Caco-2 (cell line): ENCODE measurements at places on chromosomes 7 and 10.

DNA sequence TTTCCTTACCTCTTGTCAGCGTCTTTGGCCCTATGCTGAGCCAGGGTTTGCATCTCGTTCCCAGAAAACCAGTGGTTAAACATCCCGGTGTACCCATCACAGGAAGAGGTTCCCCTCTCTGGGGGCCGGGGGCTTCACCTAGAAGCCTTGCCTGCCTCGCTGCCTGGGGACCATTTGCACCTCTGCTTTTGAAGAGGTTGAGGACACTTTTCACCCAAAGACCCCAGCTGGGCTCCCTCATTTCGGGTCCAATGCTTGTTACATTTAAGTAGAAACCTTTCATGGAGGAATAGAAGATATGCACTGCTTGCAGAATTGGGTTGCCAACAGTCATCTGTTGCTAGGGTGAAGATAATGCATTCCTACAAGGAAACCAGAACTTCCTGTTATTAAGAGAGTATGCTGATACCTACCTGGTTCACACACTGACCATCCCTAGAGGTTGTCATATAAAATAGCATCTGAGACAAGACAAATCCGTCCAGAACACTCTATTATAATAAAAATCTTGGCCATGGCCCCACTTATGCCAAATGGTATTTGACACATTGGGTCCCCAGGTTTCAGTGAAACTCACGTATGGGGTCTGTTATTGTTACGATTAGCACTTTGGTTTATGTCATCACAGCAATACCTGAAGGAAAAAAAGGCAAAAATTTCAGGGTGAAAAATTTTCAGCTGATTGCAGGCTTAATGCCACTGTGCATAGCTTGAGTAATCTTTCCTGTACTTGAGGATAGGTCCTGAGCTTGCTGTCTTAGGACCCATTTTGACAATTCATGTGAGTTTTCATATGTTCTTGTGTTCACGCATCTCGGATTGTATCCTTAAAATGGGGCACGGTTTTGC lies 917 bp downstream of the ZNF365 start:
- DNase-seq, result no peak

DNA sequence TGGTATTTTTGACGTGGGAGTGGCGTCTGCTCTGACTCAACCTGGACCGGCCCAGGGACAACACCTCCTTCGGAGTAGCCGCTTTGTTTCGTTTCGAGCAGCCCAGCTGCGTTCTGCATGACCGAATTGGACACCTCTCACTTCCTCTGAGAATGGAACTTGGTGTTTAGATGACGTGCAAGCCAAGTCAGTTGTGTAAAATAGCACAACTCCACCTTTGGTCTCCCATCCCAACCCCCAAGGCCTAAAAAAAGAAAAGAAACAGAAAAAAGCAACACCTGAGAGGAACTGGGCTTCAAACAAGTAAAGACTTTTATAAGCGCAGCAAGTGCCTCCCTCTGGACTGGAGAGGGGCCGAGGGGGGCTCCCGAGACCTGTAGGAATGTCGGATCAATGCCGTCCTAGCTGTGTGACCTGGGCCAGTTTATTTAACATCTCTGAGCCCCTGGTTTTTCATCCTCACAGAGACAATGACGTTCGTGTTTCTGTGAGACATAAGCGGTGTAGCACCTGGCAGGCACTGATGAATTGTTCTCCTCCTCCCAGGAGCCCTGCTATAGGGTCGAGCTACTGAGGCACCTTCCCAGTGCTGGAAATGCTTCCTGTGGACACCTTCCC lies 52.0 kb upstream of the SMNDC1 start:
- no peak for DNase-seq

DNA sequence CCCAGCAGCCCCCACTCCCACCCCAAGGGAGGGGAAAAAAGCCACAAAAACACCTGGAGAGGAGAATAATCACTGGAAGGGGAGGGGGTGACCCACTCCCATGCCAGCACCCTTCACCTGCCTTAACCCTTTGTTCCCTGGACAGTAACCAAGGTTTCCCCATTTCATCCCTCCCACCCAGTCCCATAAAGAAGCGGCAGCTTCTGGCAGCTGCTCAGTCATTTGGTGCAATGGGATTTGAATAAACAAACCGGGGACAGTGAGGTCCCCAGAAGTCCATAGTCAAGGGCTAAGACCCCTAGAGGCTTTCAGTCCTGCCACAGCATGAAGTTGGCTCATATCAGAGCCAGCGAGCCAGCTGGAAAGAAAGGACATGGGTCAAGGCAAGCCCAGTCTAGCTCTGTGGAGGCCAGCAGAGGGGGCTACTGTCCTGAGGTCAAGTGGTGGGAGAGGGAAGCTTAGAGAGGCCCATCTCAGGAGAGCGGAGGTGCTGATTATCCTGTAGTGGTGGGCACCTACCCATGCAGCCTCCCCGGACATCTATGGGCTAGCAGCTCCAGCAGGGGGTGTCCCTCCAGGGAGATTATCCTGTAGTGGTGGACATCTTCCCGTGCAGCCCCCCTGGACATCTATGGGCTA lies 58.9 kb upstream of the LBX1 start:
- peak; percentile 56 for DNase-seq

- no peak for DNase-seq
These were observed 13.9 kb upstream of the FBXW4 start for GRCh38 chr10:101708870-101709269.

DNA sequence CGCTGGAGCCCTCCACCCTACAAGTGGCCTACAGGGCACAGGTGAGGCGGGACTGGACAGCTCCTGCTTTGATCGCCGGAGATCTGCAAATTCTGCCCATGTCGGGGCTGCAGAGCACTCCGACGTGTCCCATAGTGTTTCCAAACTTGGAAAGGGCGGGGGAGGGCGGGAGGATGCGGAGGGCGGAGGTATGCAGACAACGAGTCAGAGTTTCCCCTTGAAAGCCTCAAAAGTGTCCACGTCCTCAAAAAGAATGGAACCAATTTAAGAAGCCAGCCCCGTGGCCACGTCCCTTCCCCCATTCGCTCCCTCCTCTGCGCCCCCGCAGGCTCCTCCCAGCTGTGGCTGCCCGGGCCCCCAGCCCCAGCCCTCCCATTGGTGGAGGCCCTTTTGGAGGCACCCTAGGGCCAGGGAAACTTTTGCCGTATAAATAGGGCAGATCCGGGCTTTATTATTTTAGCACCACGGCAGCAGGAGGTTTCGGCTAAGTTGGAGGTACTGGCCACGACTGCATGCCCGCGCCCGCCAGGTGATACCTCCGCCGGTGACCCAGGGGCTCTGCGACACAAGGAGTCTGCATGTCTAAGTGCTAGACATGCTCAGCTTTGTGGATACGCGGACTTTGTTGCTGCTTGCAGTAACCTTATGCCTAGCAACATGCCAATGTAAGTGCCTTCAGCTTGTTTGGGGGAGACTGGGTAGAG lies at the start of gene COL1A2:
Gene COL1A2 (plus strand): TSS at position 459 of the 704 bp plus-strand sequence. CDS start 137 bp downstream, at position 596.
- DNase-seq, result no peak

DNA sequence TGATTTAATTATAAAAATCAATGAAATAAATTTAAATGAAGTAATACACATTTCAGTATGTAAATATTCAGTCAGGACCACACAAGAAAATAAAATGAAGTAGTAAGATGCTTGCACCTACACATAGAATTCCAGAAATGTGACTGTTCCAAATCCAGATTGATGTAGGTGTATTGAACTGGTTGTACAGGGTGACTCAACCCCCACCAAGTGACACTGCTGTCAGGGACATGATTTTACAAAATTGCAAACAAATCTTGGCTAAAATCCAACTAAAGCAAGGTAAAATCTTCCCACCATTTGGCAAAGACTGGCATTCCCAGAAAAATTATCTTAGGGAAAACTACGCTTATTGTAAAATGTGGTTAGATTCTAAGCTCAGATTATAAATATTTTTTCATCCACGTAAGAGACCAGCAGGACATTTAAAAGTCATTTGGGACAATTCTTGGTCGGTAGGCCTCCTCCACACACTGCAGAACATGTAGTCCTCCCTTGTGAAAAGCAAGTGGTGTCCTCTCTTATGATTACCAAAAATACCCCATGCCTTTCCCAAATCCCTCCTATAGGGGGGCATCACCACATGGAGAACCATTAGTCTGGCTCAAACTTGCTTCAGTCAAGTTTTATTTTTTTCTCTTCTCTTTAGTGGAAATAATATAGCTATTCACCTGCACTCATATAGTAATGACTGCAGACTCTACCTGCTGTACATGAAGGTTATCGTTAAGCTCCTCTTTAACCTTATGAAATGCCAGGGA lies 287.1 kb upstream of the SMIM30 start:
- no peak for DNase-seq

DNA sequence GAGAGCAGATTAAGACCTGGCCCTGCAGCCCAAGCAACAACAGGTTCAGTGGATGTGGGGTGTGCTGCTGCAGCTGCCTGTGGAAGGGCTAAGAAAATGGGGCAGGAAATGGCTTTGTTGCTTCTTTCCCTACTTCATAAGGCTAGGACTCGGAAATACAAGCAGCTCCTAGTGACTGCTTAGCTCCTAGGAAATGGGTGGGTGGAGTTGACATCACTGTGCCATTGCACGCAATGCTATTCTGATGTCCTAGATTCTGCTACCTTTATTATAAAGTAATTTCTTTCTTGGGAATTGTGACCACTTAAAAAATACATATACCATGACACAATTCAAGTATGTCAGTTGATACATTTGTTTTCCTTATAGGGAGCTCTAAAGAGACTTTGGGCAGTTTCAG lies 155.8 kb downstream of the FANK1 start:
- no peak for DNase-seq

GRCh38 chr10:33579996-33580395 lies 245.5 kb upstream of the NRP1 start:
- no peak for DNase-seq

GRCh38 chr7:37665352-37666022 lies 18.1 kb upstream of the GPR141 start:
- no peak for DNase-seq

GRCh38 chr7:1626769-1627168 lies 43.3 kb upstream of the ELFN1 start:
- no peak for DNase-seq

DNA sequence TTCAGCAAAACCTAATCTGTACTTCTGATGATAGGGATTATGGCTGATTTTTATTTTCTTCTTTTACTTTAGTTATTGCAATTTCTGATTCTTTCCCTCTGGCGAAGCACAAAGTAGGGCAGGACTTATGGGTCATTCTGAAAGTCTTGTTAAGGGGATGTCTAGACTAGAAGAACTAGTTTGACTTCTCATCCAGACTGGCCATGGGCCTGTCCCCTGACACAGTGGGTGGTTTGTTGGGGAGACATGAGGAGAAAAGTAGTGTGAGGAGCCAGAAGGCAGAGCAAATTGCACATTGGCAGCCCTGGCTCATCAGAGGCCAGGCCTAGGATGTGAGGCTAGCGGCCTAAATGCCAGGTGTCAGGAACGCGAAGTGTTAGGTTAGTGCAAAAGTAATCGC lies 152.8 kb downstream of the RTKN2 start:
- no peak for DNase-seq

DNA sequence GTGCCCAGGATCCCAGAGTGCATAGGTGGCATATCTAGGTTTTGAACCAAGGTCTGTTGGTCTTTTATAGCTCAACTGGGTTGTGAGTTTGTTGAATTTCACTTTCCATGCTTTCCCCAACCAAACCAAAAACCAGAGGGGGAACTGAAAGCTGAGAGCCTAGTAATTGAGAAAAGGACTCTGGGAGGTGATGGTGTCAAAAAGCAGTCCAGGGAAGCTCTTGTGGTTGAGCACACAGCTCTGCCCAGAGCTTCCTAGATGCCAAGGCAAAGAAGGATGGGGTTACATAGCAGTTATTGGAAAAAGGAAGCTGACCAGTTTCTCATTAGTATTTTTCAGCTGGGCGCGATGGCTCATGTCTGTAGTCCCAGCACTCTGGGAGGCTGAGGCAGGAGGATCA lies 9.9 kb downstream of the POR start:
- no peak for DNase-seq

- no peak for DNase-seq
These were observed 126.5 kb downstream of the CUBN start for GRCh38 chr10:17003151-17003550.

DNA sequence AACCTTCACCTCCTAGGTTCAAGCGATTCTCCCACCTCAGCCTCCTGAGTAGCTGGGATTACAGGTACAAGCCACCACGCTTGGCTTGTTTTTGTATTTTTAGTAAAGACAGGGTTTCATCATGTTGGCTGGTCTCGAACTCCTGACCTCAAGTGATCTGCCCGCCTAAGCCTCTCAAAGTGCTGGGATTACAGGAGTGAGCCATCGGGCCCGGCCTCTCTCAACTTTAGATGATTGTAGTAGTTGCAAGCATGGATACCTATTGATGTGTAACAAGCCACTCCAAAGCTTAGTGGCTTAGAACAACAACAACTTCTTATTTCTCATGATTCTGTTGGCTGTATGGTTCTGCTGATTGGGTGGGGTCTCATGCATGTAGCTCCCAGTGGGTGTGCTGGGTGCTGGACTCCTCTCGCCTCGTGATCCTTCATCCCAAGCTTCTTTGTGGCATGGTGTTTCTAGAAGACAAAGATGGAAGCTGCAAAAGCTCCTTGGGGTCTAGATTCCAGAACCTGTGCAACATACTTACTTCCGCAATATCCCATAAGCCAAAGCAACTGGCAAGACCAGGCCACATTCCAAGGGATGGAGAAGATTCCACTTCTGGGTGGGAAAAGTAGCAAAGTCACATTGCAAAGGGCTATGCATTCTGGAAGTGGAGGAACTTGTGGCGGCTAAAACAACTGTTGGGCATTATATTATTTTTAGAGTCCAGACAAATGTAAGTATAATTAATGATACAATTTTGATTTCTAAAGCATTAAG lies 37.9 kb downstream of the SKIDA1 start:
- DNase-seq, result no peak

GRCh38 chr7:47356261-47356660 lies 225.7 kb downstream of the TNS3 start:
- DNase-seq, result no peak

DNA sequence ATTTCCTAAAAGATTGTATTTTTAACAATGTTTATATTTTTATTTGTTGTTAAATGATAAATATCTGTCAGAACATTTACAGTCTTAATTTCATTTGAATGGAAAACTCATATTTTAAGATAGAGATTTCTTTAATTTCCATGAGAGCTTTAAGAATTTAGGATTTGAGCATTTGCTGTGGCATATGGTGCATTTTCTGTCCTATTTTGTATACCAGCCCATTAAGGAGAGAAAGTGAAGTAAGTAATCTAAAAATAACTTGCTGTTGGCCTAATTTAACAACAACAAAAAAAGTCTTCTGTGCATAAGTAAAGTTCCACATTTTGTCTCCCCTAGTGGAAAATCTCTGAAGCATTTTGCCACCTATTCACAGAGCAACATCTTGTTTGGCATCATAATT lies 190.9 kb upstream of the PPP1R3A start:
- no peak for DNase-seq

GRCh38 chr10:119217991-119218490 lies 10.7 kb downstream of the GRK5 start:
- no peak for DNase-seq
